ENCODE measurements at places on chromosomes 4 and X.
A peak's percentile ranks its signal among the peaks of the same experiment; 100 is the strongest.

GRCh38 chrX:10173331-10173900 is 16.6 kb downstream of the CLCN4 start:
- DNase-seq, result no peak

- no peak for DNase-seq
These were observed 25.1 kb downstream of the XIAP start for GRCh38 chrX:123884809-123885408.

DNA sequence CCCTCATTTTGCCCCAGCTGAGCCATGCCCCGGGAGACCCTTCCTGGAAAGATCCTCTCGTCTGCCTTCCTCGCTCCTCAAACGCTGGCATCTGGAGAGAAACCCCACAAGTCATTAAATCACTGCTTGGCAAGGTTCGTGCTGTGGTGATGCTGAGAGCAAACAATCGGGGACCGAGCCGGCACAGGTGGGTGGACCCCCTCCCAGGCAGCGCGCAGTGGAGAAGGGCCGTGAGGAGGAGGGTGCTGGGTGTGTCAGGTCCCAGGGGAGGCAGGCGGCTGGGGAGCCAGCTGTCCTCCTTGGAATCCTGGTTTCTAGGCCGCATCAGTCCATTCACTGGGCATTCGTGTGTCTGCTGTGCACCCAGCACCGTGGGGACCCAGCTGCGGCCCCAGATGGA is 64.9 kb upstream of the PSAPL1 start:
- DNase-seq, result no peak

DNA sequence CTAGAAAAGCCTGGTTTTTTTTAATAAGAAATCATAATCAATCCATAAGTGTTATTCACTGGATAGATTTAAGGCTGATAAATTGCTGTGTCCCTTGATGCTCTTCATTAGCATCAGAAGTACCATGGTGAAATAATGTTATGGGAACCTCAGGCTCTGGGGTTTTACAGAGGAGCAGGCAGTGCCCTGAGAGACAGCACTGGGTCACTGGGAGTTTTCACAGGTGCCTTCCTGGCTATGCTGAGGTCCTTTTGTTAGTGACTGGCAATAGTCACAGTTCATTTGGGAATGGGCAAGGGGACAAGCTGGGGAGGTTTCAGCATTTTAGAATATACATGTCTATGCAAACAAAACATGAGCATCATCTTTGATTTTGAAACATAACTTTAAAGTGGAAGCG is 38.6 kb downstream of the ANK2 start:
- DNase-seq, result no peak

DNA sequence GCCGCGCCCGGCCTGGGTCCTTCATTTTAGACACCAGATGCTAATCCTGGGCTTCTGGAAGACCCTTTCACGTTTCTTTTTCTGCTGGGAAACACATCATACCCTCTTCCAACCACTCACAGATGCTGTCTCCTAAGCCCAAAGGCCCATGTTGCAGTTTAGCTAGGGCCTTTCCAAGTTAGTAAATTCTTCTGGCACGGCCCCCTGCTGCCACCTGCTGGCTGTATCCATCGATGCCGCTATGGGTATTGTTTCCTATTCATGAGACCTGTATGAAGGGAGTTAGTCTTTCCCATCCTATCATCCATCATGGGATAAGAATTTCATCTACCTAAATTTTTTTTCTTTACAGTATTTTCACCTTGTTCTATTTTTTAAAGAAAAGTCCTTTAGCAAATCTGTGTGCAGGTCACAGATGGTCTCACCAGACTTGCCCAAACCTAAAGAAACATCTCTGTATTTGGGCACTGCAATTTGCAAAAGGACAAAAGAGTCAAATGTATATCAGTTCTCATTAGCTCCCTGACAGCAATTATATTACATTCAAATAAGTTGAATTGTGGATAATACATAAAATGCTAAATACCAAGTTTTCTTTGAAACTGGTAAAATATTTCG is 37.8 kb upstream of the SLC9A7 start:
- DNase-seq, result peak; percentile 66

DNA sequence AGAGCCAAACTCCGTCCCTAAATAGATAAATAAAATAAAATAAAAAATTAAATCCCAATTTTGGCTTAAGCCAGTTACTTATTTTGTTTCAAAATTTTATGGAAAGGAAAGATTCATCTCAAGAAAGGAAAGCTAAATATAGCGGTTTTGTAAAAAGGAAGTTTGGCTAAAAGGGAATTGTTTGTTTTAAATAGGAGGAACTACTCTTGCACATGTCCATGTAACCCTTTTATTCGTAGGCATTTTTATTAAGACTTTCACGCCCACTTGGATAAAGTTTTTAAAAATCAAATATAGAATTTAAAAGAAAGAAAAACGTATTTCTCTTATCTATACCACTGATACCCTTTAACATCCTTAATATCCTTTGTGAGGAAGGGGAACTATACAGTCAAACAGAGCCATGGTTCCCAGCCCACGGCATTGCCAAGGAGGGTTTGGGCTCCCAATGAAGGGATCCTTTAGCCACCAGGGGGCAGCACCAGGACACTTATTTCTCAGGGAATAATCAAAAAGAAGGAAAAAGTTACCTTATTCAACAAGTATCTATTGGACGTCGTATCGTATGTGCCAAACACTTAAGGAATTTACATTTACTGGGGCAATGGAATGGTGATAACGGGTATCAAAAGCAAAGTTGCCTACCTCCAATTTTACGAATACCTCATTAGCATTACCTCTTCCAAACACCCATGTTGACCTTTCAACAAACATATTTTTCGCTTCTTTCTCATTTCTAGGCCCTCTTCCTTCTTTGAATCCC is 27.7 kb downstream of the CDKN2AIP start:
- DNase-seq, result peak; percentile 88

GRCh38 chr4:8819473-8820177 is 52.0 kb downstream of the HMX1 start:
- DNase-seq, result no peak

GRCh38 chr4:175787546-175787945 is 24.5 kb downstream of the GPM6A start:
- DNase-seq, result no peak

- DNase-seq, result no peak
These were observed 8.4 kb upstream of the ELF4 start for GRCh38 chrX:130118441-130119311.

DNA sequence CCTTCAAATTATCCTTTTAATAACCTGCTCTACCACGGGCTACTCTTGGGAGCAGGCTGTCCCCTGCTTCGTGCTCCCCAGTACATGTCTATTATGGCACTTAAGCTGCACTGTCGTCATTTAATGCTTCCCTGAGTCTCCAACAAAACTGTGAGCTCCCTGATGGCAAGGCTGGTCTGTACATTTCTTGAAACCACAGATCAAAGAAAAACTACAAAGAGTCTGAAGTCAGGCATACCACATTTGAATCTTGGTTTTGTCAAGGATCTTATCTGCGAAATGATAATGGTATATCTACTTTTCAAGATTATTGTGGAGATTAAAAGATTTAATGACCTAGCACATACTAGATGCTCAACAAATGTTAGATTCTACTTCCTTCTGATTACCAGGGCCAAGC is 45.7 kb downstream of the MAML3 start:
- DNase-seq, result no peak

- DNase-seq, result no peak
These were observed 313.7 kb upstream of the SMIM31 start for GRCh38 chr4:164440199-164440598.

- DNase-seq, result no peak
These were observed 349.4 kb downstream of the ARHGAP24 start for GRCh38 chr4:85824166-85824945.

GRCh38 chr4:158671665-158671914 is at the start of gene C4orf46:
Gene C4orf46, minus strand, starts transcription at chr4:158671887. Its CDS starts 86 bp downstream, at chr4:158671801.
- no peak for DNase-seq

DNA sequence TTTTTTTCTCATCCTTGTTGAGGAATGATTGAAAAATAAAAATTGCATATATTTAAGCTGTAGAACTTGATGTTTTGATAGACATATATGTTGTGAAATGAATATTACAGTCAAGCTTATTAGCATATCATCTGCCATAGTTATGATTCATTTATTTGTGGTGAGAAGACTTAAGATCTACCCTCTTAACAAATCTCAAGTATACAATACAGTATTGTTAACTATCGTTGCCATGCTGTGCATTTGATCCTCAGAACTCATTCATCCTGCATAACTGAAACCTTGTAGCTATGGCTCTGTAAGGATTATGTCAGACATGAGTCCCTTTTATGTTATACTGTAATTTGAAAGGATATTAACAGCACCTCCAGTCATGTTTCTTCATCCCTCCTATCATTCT is 2045.3 kb downstream of the ARAP2 start:
- no peak for DNase-seq

GRCh38 chrX:2824886-2825285 is 3.8 kb upstream of the GYG2 start:
- DNase-seq, result no peak

- DNase-seq, result no peak
These were observed 120.2 kb upstream of the PJA1 start for GRCh38 chrX:69285401-69285877.

DNA sequence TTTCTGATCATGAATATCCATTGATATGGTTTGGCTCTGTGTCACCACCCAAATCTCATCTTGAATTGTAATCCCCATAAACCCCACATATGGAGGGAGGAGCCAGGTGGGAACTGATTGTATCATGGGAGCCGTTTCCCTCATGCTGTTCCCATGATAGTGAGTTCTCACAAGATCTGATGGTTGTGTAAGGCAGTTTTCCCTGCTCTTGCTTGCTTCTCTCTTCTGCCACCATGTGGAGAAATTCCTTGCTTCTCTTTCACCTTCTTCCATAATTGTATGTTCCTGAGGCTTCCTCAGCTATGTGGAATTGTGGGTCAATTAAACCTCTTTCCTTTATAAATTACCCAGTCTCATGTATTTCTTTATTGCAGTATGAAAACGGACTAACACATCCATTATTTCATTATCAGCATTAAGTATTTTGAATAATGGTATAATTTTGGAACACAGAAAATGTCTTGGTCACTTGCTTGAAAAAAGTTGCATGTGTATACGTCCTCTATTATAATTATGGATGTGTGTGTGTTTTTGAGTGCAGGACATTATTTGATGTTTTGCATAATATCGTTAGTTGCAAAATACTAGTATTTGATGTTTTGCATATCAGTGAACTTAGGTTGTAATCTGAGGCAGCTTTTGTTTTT is 334.6 kb downstream of the PCDH10 start:
- no peak for DNase-seq

DNA sequence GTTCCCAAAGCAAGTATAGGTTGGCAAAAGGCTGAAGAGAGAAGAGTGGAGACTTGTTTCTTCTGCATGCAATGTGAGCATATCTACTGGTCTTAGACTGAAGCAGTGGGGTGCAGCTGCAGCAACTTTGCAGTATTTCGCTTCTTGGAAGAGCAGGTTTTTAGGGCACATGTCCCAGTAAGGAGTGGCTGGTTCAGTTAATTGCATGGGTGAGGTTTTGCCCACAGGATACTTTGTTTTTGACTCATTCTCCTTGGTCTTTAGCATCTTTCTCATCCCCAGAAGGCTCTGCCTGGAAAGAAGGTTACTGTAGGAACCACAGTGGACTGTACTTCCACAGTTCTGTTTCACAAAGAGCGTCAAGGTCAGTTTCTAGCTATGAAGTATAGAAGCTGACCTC is 68.0 kb upstream of the NR3C2 start:
- DNase-seq, result no peak

GRCh38 chr4:13525606-13526281 is 18.6 kb downstream of the NKX3-2 start:
- no peak for DNase-seq

DNA sequence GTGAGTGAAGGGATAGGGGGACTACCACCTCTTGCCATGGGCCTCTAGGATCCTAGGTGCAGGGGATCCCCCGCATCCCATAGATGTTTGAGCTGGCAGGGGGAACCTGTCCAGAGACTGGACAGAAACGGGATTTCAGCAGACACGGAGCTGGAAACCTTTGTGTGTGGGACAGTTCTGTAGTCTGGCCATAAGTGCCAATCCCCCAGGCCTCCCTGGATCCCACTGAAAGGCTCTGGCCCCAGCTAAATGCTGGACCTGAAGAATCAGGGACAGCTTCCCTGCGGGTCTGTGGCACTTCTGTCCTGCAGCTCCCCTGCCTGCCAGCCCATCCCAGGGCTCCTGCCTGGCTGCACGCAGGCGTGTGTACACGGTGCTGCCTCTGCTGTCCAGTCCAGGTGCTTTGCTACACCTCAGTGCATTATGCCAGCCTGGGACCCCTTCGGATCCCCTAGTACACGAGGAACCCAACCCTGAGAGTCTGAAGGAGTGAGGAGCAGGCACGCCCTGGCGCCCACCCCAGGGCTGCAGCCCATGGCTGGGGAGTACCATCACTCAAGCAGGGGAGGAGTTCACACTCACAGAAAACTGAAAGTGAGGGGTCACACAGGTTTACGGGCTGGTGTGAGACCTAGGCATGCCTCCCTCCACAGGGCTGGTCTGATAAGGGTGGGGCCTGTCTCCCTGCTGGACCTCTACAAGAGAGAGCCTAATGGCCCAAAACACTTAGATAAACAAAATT is 703.0 kb downstream of the ARAP2 start:
- DNase-seq, result no peak

- no peak for DNase-seq
These were observed 377.9 kb downstream of the FAM133A start for GRCh38 chrX:94051926-94052325.

- DNase-seq, result no peak
These were observed 104.9 kb upstream of the PSAPL1 start for GRCh38 chr4:7539659-7540058.

GRCh38 chr4:82561786-82562563 is at the start of gene TMEM150C:
Gene TMEM150C, minus strand, starts transcription at chr4:82561988. Its CDS starts 57,331 bp downstream, at chr4:82504657.
- DNase-seq, result no peak

- no peak for DNase-seq
These were observed 323.2 kb downstream of the RAB28 start for GRCh38 chr4:13160920-13161319.

DNA sequence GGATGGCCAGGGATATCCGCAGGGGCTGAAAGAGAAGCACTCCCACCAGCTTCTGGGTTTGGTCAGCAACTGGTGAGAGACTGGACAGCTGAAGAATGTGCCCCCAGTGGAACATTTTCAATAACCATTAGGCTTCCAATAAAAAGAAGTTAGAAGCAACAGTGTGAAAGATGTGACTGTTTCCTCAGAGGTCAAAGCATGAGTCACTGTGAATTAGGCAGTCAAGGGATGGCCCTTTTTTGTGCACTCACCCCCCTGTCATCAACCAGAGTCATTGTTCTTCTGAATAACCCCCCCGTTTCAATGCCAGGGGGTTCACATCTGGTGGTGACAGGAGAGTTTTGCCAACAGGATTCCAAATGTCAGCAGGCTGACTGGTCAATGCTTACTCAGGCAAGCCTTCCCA is 74.6 kb upstream of the SH3RF1 start:
- no peak for DNase-seq

- DNase-seq, result no peak
These were observed 4.7 kb downstream of the SLC25A6 start for GRCh38 chrX:1387141-1387776.
